BJ (cell line): ENCODE measurements at places on chromosomes 12 and 14. TPM values are rescaled to one million over a fixed set of nuclear protein-coding genes. Genes with fewer than 3 reads are reported as not detected.

LTB4R gene
- polyA plus RNA-seq = 2.5 and 2.6 TPM in 2 replicates

IL31 gene
- polyA plus RNA-seq = not detected in 2 replicates

OVCH1 gene
- polyA plus RNA-seq = 0.05 and 0.06 TPM in 2 replicates

DPF3 gene
- polyA plus RNA-seq = 3.6 and 4.3 TPM in 2 replicates

EPYC gene
- polyA plus RNA-seq = 0.17 TPM in 1 of 2 replicates, not detected in the other

KRT78 gene
- not detected in 2 replicates for polyA plus RNA-seq

SRGAP1 gene
- polyA plus RNA-seq = 15.7 and 19.3 TPM in 2 replicates

DNA sequence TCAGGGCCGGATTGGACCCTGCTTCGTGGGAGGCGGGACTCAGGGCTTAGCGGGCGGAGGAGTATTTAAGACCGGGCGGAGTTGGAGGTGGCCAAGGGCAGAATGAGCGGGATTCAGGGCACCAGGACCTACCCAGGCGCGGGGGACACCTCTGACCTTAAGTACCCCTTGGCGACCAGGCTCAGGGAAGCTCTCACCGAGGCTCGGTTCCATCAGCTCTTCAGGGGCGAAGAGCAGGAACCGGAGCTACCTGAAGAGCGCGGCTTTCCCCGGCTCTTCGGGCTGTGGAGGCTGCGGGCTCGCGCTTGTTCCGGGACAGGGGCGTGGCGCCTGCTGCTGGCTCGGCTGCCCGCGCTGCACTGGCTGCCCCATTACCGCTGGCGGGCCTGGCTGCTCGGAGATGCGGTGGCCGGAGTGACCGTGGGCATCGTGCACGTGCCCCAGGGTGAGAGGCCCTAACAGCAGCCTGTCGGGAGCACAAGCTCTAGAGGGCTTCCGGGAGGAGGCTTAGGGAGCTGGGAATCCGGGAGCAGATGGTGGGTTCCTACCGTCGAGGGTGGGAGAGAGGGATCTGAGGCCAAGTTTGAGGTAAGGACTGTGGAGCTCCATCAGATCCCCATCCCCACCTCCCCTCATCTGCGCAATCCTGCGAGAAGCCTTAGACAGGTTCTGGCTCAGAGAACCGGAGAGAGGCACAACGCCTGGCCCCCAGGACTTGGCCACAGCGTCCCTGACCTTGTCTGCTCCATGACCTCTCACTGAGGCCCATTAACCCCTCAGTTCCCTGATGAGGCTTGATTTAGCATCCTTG lies 8.4 kb downstream of the ARHGEF25 start:
- DNase-seq = no peak

- no peak for DNase-seq
These were observed 11.8 kb upstream of the DUSP6 start for GRCh38 chr12:89364058-89364457.

DNA sequence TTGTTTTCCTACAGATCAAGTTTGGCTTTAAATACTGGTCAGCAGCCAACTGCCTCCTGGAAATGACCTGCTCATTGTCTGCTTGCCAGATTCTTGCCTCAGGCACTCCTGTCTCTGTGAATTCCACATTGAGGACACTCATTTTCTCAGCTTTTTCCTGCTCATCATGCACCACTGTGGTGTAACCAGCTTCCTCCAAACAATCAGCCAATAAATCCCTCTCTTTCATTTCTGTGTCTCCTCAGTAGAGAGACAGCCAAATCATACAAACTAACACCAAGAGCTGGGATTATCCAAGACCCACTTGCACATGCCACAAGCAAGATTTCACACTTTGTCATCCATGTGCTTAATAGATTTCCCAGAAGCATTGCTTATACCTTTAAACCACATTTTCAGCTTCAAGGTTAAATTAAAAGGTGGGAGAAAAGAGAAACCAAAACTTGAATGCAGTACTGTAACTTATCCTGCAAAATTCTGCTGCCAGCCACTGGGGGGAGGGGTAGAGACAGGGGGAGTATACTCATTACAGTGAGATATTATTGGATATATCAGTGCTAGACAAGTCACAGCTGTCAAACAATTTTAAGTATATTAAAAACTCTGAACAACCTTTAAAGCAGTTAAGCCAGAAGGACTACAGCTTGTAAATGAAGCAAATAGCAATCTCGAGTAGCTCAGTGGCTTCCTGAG lies 105.0 kb downstream of the PPP2R5E start:
- peak; percentile 83 for DNase-seq

- DNase-seq = no peak
These were observed 1.2 kb downstream of the ITGA5 start for GRCh38 chr12:54417712-54418440.

DNA sequence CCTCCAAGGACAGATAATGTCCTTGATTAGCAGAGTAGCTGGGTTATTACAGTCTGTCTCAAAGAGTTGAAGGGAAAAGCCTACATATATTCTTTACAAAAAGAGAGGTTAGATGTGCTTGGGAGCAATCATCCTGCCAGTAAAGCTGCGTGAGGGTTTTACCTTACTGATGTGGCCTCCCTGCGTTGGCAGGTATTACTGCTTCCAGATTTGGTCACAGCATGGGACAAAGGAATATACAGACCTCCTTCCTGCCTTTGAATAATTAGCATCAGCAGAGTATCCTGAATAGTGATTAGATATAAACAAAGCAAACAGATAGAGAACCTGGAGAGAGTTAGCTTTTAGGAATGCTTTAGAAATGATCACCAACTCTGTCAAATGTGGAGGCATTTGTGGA lies 69.6 kb downstream of the TMTC2 start:
- no peak for DNase-seq

DNA sequence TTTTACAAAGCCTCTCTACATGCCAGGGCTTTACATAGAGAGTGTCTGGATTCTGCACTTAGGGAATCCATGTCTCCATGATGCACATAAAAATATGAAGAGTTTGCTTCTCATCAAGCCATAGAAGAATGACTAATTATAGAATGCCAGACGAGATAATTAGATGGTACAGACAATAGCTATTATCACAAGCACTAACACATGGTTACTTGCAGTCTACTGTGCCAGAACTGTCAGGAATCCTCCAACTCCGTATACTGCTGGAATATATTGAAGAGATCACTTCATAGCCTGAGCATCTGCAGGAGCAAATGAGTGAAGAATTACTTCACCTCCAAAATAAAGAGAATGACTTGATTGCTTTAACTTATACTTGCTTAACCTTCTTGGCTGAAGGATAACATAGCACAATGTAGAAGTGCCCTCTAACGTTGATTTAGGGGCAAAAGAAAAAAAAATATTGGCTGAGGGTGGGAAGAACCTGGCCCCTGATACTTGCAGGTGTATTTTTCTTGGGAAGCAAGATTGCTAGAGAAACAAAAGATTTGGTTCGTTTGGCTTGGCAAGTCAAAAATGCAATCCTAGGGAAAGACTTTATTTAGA lies 272.8 kb upstream of the FAR2 start:
- DNase-seq = no peak

- DNase-seq = no peak
These were observed 37.0 kb downstream of the LIMA1 start for GRCh38 chr12:50246197-50246865.

DNA sequence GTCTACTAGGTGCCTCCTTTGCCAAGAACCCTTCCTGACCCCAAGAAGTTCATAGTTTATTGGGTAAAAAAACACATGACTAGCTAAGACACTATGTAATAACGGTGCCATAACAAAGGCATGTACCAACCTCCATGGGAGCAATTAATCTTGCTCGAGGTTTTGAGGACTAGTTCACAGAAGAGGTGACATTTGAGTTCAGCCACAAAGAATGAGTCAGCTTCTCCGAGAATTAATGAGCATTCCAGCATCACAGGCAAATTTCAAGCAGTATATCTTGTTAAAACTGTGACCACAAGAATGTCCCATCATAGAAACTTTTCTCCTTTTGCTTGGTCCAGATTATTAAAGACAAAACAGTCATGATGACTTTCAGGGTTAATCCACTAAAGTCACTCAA lies 113.0 kb upstream of the RAP1B start:
- DNase-seq = peak; percentile 98

DNA sequence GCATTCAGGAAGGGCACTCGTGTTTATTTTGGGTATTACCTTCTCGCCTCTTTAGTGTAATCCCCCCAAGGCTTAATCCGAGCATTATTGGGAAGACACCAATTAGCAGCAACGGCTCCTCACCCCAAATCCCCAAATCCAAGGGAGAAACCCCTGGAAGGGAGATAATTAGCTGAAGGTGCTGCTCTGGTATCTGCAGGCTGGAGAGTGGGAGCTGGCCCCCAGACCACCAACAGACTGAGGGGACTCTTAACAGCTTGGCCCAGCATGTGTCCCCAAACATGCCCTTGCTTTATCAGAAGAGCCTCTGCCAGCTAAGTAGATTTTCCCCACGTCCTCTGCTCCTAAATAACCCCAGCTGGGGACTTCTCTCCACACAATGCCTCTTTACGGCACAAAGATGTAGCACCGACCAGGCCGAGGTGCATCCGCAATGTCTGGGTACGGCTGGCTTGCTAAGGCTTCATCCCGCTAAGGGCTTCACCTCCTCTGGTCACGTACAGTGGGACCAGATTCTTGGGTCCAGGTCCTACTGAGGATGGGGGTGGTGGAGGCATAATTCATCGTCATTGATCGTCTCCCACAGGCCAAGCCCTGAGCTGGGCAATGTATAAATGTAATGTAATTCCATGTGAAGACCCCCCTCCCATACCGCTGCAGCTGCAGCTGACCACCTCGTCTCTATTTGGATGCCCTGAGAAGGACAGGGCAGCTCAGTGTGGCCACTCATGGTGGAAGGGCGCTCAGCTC lies 123.7 kb upstream of the GSC start:
- no peak for DNase-seq

DNA sequence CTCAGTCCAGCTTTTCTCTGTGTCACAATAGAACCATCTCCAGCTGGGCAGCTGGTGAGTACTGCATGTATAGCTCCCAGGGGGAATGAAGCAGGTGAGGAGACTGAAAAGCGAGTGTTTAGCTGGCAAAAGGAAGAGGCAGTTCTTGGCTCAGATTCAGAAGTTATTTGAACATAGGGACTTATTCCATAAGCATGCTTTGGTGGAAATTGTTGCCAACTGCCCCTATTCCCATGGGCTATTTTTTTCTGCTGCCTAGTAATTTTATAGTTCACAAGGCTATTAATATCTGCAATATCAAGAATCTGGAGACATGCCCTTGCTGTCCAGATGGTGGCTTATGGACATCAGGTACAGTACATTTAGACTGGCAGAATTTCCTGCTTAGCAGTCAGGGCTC lies 1112.7 kb downstream of the LRFN5 start:
- no peak for DNase-seq

DNA sequence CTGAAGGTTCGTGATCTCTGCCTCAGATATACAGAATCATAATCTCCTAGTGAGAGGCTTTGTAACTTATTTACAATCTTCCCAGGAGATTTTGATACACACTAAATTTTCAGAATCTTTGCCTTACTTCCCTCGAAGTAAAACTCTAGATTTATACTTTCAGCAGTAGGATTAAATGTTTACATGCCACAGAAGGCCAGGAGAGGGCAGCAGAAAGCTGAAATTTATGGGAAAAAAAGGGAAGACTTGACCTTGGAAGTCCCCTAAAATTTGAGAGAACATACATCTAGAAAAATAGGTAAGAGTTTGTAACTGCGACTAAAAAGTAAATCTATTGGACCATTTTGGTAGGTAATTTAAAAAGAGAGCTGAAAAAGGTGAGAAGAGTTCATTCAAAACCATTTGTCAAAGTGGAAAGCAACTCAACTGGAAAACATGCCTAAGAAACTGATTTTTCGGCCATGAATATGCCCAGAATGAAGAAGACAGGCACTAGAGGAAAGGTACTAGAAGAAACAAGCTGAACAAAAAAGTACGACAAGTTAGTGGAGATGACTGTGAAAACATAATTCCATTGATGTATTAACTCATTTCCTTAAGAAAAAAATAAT lies 242.0 kb upstream of the MDGA2 start:
- no peak for DNase-seq

DNA sequence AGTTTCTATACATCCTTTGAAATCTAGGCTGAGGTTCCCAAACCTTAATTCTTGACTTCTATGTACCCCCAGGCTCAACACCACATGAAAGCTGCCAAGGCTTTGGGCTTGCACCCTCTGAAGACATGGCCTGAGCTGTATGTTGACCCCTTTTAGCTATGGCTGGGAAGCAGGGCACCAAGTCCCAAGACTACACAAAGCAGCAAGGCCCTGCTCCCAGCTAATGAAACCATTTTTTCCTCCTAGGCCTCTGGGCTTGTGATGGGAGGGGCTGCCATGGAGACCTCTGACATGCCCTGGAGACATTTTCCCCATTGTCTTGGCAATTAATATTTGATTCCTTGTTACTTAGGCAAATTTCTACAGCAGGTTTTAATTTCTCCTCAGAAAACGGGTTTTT lies 207.0 kb downstream of the ADAMTS20 start:
- DNase-seq = no peak

- no peak for DNase-seq
These were observed 36.7 kb upstream of the TMEM233 start for GRCh38 chr12:119556854-119557253.

DNA sequence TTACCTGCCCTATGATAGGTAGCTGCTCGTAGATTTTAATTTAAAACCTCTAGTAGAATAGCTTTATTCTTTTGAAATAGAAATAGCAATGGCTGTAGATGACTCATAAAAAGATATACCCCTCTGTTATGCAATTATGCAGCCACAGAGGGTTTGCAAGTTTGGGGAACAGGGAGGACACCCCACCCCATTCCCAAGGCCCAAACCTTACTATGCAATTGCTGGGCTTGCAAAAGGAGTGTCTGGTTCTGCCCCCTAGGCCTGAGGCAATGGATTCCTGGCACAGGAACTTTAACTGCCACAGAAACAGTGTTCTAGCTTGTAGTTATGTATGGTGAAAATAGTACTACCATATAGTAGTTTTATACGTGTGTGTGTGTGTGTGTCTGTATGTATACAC lies 403.3 kb downstream of the ADAMTS20 start:
- no peak for DNase-seq

DNA sequence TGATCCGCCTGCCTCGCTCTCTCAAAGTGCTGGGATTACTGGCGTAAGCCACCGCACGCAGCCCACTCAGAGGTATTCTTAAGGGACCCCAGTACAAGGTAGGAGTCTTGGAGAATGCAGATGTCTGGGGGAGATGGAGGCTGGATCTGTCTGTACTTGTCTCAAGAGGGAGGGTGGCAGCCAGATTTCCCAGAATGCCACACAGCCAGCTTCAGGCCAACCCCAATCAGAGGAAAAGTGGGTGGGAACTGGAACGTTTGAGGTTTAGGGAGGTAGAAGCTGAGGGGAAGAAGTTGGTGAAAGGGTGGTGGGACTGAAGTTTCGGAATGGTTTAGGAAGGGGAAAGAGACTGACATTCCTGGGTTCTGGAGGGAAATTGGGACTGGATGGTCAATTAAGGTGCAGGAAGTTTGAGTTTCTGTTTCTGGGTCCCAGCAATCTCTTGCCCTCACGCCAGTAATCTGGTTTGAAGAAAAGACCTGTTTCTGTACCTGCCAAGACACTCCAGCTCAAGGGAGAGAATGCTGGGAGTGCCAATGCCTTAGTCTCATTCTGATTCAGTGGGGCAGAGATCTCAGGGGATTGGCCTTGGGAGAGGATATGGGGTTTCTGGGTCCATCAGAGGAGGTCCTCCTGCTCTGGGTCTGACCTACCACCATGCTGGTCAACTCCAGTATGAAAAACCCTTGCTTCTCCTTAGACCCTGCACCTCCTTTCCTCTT lies 8.1 kb upstream of the ZNF385A start:
- no peak for DNase-seq
